ENCODE measurements at places on chromosomes 7 and 10.

GRCh38 chr7:131131746-131132431, 195.8 kb upstream of the MKLN1 start:
- DNase-seq, result no peak

DNA sequence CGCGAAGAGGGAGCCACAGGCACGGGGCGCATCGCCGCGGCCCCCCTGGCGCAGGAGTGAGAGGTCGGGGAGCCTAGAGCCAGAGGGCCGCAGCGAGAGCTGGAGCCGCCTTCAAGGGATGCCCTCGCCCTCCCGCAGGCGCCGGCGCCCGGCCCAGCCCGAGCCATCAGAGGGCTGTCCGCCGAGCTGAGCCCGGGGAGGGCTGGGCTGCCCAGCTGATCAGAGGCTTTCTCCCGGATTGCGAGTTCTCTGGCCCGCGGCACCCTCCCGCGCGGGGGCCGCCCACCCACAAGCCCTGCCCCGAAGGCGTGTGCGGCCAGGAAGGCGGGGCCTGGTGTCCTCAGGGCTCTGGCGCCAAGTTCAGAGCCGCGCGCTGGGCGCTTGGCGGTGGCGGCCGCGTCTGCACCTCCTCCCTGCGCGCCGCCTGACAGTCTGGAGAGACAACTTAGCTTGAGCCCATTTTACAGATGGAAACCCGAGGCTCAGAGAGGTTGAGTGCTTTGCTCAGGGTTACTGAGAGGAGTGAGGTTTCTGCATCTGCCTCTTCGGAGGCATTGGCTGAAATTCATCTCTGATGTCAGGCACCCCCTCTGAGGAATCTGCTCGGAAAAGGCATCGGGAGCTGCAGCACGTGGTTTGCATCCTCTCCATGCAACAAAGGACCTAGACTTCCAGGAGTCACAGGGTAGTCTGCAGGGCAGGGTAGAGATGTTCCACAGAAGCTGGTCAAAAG, 3.8 kb upstream of the ANTXRL start:
- DNase-seq, result no peak

- DNase-seq, result no peak
Observed at GRCh38 chr7:71753956-71754664, 622.2 kb downstream of the GALNT17 start.

DNA sequence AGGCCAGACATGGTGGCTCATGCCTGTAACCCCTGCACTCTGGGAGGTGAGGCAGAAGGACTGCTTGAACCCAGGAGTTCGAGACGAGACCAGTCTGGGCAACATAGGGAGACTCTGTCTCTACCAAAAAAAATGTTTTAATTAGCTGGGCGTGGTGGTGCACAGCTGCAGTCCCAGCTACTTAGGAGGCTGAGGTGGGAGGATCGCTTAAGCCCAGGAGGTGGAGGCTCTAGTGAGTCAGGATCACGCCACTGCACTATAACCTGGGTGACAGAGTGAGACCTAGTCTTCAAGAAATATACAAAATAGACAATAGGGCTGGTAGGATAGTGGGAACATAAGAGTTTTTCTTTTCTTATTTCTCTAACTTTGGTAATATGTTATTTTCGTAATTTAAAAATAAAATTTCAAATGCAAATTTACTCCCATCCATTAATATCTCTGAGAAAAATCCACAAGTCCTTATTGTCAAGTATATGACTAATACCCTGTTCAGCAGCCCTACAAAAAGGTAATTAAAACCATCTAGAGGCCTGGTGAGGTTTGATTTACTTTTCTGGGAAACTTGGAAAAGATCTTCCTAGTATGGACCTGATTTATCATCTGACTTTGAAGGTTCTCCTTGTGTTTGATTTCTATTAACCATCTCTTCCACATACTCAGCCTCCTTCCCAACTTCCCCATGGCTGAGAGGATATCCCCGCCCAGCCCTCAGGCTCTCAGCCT, 50.0 kb downstream of the CREB3L2 start:
- no peak for DNase-seq

DNA sequence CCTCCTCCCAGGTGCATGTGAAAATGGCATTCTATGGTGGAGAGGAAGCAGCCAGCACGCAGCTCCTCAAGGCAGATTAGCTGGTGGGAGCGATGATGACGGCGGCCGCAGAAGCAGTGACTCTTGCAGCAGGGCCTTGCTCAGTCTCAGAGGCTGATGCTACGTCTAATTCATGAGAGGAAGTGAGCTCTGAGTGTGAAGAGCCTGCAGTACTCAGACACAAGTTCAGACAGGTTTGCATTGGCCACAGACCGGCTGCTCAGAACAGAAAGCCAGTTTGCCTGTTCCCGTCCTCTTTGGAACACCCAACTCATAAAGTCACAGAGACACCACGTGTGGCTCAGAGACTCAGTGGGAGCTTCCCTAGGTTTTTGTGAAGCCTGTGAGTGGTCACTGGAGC, 136.5 kb downstream of the ADARB2 start:
- no peak for DNase-seq

DNA sequence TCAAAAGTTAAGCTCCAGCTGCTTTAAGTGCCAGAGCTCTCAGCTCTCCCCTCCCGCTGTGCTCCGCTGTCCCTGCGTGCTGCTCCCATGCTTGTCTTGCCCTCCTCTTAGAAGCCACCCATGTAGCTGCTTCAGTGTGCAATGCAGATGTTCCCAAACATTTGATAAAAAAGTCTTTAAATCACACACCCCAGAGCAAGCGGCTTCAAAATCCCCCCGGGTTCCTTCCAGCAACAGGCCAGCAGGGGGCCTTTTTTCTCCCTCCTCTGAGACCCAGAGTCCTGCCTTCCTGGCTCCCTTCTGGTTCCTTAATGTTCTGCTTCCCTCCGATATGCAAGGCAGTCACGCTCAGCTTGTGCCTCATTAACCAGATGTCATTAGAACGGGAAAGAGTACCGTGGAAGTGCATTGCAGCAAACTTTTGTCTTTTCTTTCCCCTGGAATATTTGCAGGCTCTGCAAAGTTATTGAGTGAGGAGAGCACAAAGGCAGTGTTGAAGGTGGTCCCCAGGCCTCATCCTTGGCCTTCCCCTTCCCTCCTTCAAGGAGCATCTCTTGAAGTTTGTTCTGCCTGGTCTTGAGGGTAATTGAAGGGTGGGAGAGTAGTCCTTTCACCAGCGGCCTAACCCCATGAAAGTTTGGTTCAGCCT, 25.5 kb downstream of the LDB3 start:
- peak; percentile 46 for DNase-seq

GRCh38 chr7:5661942-5662341, 119.5 kb downstream of the RNF216 start:
- peak; percentile 71 for DNase-seq

DNA sequence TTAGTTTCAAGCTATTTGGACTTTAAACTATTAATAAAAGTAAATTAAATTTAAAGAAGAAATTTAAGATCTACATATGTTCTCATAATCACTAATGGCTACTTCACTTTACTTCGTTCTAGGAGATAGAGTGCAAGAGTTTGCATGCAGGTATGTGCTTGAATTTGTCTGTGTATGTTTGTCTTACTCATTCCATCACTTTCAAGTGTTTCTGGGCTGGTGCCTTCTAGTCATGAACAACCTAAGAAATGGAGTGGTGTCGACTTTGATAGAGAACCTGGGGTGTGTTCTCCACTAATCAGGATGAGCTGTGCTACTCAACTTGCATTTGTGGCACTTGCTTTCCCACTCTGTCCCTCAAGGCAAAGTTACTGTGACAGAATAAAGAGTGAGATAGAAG, 169.9 kb downstream of the KCND2 start:
- DNase-seq, result no peak

- peak; percentile 44 for DNase-seq
Observed at GRCh38 chr7:102061981-102062390, 224.7 kb upstream of the SH2B2 start.

GRCh38 chr10:88990384-88991160, at the start of gene FAS:
Gene FAS, plus strand, starts transcription at chr10:88990798. Its CDS starts 79 bp downstream, at chr10:88990877.
- peak; percentile 88 for DNase-seq

- DNase-seq, result no peak
Observed at GRCh38 chr10:5449823-5450222, 37.5 kb downstream of the NET1 start.

DNA sequence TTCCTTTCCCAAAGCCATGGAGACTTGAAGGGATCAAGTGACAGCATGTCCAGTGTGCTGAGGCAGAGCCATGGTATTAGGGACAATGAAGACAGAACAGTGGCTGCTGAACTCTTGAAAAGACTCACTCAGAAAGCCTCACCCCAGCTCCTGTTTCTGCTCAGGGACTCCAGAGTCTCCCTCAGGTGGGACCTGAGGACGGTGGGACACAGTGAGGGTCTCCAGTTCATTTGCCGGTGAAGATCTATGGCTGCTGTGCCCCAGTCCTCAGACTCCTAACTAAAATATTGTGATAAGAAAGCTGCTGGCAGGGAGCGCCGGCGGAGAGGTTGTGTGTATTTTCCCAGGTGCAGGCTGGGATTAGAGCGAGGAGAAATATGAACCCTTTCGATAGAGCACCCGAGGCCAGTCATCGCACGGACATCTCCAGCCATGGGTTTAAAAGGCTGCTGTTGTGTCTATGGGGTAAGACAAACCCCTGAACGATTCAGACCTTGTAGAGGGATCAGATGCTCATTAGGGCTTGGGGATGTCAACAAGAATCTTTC, 57.2 kb downstream of the C7orf25 start:
- no peak for DNase-seq

GRCh38 chr7:151366880-151367222, 25.2 kb downstream of the NUB1 start:
- DNase-seq, result no peak

Measured in bone marrow (tissue), 2 donors.